Smooth muscle cell of the coronary artery (primary cell): ENCODE measurements at places on chromosomes 3 and 15. TPM values are rescaled to one million over a fixed set of nuclear protein-coding genes. Genes with fewer than 3 reads are reported as not detected.

CLDN16 gene
- under 0.01 TPM in 1 of 2 replicates, not detected in the other for total RNA-seq

FETUB gene
- not detected in 2 replicates for total RNA-seq

GOLGA8J gene
- 0.08 and 0.12 TPM in 2 replicates for total RNA-seq

CCDC9B gene
- total RNA-seq: 17.8 and 38.0 TPM in 2 replicates

ZNF619 gene
- total RNA-seq: 4.3 and 5.1 TPM in 2 replicates

LMAN1L gene
- not detected in 2 replicates for total RNA-seq

CACNA2D3 gene
- total RNA-seq: 0.38 and 0.59 TPM in 2 replicates

MAP1A gene
- total RNA-seq: 13.8 and 31.1 TPM in 2 replicates

OR5H15 gene
- total RNA-seq: not detected in 2 replicates

TWF2 gene
- 59.2 and 139 TPM in 2 replicates for total RNA-seq

GABRB3 gene
- total RNA-seq: 0.45 and 1.2 TPM in 2 replicates

IQCF5 gene
- total RNA-seq: not detected in 2 replicates

PCOLCE2 gene
- total RNA-seq: 60.4 and 135 TPM in 2 replicates

ZNF385D gene
- 0.08 and 0.47 TPM in 2 replicates for total RNA-seq

SEMA6D gene
- total RNA-seq: 2.3 and 14.9 TPM in 2 replicates

C3orf85 gene
- not detected in 2 replicates for total RNA-seq

PRC1 gene
- total RNA-seq: 6.2 and 52.8 TPM in 2 replicates

WNT7A gene
- 0.60 TPM in 1 of 2 replicates, not detected in the other for total RNA-seq

SLC22A13 gene
- 0.15 and 0.94 TPM in 2 replicates for total RNA-seq

SAMD7 gene
- total RNA-seq: not detected in 2 replicates

EAF2 gene
- total RNA-seq: 1.8 and 2.8 TPM in 2 replicates

AADACL2 gene
- total RNA-seq: not detected in 2 replicates

GCHFR gene
- 1.5 and 2.5 TPM in 2 replicates for total RNA-seq

C3orf49 gene
- total RNA-seq: not detected in 2 replicates

TMC3 gene
- 13.7 TPM in 1 of 2 replicates, not detected in the other for total RNA-seq

EPHA6 gene
- not detected in 2 replicates for total RNA-seq

TRIM71 gene
- total RNA-seq: not detected in 2 replicates

UACA gene
- 144 and 322 TPM in 2 replicates for total RNA-seq

SAXO2 gene
- 0.23 and 0.98 TPM in 2 replicates for total RNA-seq

OXTR gene
- total RNA-seq: 1.2 and 35.9 TPM in 2 replicates

UBL7 gene
- total RNA-seq: 13.1 and 29.8 TPM in 2 replicates

CRABP1 gene
- total RNA-seq: not detected in 2 replicates

TM4SF4 gene
- total RNA-seq: 1.2 TPM in 1 of 2 replicates, not detected in the other

COL8A1 gene
- 7.8 and 179 TPM in 2 replicates for total RNA-seq

CHRNA3 gene
- total RNA-seq: not detected in 2 replicates
